ENCODE measurements at places on chromosomes 7 and 10.

- no peak for DNase-seq
Measured at GRCh38 chr10:128390596-128390995, 264.4 kb upstream of the MKI67 start.

DNA sequence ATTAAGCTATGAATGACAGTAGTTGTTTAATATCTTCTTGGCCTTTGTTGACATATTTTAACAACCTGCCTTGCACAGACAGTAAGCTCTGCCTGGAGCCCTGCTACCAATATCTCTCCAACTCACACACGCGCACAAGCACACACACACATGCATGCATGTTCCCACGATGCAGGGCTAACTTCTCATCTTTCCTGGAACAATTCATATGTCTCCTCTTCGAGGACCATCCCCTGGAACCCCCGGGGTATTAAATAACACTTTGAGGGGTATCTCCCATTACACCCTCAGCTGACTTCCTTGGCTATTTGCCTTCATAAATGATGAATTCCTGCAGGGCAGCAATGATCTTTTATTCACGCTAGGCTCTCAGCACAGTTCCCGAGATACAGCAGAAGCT, 258.0 kb downstream of the TRIL start:
- no peak for DNase-seq

- DNase-seq: no peak
Measured at GRCh38 chr10:34139559-34139958, 675.5 kb downstream of the PARD3 start.

GRCh38 chr10:94622666-94623205, 60.8 kb upstream of the CYP2C18 start:
- no peak for DNase-seq

DNA sequence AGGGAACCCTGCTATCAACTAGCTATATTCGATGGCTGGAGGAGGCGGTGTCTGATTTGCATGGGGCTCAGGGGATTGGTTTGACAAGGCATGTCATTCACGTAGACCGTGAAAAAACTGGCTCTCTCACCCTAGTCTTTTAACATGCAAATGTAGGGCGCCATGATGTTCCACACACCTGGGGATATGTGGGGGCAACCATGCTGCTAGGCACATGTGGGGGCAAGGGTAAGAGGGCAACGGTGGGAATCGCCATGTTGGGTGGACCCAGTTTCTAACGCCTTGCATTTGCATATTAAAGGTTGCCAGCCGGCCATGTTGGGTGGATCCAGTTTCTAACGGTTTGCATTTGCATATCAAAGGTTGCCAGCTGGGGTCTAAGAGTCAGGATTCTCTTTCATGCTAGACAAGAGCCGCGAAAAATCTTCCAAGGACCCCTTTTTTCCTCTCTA, 419.2 kb upstream of the NFE2L3 start:
- no peak for DNase-seq

- DNase-seq: no peak
Measured at GRCh38 chr7:30117896-30118295, 16.9 kb upstream of the MTURN start.

DNA sequence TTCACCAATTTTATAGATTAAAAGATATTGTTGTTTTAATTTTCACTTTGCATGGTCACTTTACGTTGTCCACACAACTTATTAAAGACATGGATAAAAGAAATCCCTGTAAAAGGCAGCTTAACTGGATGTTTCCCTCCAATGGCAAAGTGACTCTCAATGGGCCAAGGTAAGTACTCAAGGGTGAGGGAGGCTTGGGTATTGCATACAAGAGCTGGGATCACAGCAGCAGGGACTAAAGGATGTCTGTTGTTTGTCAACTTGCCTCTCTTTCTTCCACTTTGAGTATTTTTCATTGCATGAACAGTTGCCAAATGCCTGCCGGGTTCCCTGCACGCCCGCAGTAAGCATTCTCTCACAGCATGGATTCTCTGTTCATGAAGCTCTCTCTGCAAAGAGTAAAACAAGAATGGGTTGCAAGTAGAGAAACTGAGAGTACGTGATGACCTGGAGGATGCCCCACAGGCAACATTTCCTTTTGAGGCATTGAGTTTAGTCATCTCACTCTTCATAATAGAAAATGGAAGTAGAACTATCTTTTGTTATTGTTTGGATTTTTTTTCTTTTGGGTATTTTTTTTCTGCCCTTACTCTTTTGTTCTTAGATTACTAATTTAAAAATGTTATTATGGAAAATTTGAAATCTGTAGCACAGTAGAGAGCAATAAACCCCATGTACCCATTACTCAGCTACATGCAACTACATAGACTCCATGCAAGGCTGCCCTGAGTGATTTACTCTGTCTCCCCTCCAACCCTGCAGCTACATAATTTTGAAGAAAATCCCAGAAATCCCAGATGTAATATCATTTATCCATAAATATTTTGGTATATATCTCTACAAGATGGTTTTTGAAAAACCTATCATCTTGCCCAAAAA, 26.3 kb downstream of the GPR141 start:
- DNase-seq: no peak

GRCh38 chr10:79262131-79262530, 85.1 kb upstream of the PPIF start:
- DNase-seq: no peak

- no peak for DNase-seq
Measured at GRCh38 chr10:119657725-119658124, 6.5 kb downstream of the BAG3 start.

DNA sequence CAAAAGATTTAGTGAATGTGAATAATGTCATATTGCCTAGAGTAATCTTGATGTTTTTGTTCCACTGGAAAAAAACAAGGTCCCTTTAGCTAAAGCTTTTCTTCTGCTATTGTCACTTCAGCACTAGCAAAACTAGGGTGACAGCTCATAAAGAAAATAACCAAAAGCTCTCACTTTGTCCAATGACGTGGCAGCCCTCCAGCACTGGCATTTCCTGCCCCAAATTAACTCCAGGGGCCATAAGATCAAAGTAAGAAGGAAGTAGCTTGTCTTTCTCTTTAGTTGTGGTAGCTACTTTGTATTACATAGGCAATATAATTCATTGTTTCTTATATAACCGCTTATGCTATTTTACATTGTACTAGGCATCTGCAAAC, 47.3 kb downstream of the LRRN3 start:
- no peak for DNase-seq

DNA sequence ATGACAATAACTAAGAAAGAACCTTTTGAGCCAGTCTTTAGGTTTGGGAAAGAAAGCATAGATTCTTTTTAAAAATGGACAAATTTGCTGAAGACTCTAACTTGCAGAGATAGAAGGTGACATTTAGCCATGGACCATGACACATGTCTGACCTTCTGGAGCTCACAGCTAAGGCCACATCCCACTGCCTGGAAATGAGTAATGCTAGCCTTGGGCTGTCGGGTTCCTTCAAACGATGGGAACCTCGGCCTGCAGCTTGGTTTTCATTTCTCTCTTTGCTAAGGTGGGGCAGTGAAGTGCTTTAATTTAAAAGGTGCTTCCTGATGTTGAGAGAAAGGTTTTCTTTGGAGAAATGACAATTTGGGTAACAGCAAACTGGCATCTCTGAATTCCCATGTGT, 223.2 kb downstream of the FANK1 start:
- DNase-seq: no peak

GRCh38 chr7:108324053-108325038, 131.9 kb downstream of the NRCAM start:
- no peak for DNase-seq

GRCh38 chr7:5448378-5449037, 24.9 kb upstream of the TNRC18 start:
- no peak for DNase-seq

DNA sequence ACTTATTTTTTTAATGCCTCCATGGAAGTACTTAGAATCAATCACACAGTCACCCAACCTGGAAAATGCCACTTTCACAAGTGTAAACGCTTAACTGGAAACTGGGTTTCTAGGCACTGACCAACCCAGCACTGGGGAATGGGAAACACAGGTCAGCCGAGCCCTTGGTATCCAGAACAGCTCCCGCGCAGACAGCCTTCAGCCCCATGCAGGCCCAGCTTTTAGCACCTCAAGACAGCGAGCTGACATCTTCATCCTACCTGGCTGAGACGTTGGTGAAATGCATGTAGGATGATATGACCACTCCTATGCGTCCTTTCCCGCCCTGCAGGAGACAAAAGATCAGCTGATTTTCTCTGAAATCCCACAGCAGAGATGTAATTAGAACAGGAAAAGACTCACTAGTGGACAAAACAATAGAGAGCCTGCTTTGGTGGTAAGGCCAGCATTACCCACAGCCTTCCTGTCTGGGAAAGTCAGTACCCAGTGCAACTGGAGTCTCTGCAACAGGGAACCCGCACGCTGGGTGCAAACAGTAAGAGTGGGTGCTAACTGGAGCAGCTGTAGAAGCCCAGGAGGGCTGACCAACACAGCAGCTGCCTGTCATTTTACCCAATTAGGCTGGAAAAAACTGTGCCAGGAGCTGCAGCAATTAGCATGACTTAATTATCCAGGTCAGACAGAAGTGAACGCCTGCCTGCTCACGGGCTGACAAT, 153.7 kb downstream of the TNS3 start:
- DNase-seq: no peak

- no peak for DNase-seq
Measured at GRCh38 chr10:87668324-87669074, 8.8 kb downstream of the PAPSS2 start.

DNA sequence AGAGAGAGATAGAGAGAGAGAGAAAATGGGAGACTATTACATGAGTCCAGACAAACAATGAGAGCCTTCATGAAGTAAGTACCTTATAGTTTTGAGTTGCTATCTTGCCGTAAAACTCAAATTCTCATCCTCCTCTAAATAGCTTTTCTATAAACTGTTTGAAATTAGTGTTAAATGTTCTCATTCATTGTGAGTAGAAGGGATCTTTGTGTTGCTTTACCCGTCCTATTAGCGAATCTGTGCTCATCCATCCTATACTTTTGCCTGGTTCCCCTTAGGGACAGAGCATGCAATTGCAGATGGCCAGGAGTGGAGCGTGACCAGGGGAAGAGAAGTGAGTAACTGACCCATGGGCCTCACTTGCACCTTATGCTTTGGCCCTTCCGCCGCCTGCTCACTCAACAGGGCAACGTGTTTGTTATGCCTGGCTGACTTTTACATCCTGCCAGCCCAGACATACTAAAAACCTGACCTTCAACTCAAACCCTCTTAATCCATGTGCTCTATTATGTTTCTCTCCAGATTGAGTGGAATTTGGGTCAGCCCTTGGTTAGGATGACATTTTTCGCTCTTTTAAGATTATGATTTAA, 244.2 kb upstream of the YAE1 start:
- DNase-seq: no peak

GRCh38 chr7:117871778-117872538, 1.3 kb downstream of the CTTNBP2 start:
- no peak for DNase-seq

DNA sequence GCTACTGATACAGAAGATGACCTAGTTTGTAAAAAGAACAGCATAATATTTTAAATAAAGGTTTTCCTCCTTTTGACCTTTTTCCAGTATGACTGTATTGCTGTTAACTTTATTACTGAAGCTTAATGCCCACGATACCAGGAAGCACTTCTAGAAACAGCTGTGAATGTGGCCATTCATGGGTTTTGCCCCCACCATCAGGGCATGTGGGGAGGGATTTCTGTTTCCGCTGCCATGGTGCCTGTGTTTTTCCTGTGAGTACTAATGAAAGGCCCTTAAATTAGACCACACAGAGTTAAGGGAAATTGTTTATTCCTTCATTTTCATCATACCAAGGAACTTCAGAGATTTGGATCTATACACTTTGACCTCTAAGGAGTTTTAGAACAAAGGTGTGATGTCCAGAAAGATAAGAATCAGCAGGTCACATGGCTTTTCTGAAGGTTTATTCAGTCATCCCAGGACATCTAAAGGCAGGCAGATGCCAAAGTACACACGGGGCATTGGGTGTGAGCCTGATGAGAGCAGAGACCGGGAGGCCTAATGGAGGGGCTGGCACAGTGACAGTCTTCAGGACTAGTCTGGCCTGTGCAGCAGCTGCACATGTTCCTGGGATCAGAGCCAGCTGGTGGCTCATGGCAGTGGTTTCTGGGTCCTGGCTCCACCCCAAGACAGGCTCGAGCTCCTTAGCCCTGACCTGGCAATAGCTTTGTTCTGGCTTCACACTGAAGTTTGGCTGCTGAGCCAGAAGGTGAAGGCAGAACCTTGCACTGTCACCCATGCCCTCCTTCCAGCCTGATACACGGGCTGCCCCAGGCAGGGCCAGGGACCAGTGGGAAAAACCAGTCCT, 190.9 kb downstream of the REEP3 start:
- DNase-seq: peak; percentile 43

GRCh38 chr7:144384555-144385245, 18.8 kb downstream of the NOBOX start:
- DNase-seq: no peak

DNA sequence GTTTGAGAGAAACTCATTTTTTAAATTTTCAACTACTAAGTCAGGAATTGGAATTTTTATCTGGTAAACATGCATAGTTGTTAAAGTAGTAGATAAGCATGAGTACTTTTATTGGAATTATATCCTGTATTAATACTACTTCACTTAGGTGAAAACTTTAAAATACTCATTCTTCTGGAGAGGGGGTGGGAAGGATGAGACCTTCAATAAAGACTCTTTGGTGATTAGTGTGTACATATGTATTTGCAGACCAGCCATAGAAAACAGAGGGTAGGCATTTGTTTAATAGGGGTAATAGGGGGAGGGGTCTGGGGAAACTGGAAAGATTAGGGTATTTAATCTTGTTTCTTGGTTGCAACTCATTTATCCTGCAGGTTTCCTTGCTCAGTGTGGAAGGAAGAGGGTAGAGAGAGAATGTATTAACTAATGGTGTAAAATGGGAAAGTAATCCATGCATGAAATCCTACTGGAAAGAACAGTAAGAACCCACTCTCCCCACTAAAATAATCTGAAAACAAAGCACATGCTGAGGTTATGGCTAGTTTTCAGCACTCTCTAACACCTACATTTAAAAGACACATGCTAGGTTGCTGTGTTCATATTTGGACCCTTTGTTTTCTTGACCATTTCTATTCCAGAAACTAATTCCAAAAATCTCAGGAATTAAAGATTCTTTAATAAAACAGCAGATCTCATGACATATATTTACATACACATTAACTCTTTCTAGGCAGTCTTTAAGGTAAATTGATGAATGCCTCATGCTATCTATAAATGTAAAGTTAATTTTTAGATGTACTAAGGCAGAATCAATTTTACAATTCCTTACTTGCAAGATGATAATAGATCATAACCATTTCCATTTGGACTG, 6.2 kb upstream of the IGF2BP3 start:
- no peak for DNase-seq

DNA sequence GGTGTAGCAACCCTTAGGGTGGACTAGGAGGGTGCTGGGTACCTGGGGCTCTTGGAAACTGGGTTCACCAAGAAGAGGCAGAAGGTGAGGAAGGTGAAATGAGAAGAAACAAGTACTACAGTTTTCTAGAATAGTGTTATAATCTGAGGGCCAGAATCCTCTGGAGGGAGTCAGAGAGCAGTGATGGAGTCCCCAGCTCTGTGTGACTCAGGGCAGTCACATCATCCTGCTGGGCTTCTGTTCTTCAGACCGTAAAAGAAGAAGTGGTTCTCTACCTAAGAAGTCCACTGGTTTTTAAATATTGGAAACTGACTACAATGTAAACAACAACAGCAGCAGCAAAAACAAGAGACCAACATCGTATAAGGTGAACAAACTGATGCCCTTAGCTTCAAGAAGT, 197.3 kb downstream of the PRPF18 start:
- DNase-seq: no peak
